ENCODE measurements at places on chromosomes 4 and X.

DNA sequence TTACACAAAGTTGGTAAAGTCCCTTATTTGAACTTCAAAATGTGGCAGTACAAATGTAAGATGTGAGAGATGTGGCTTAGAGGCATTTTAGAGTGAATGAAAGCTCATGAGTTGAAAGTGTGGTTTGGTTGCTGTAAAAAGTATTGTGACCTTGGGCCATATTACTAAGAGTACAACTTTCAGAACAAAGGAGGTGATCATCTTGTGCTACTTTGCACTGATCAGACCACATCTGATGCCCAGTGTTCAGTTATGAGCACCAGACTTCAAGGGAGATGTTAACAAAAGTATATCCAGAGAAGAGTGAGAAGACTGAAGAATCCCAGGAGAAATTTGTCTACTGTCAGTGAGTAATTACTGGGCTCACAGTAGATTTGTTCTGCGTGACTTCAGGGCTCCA is 30.2 kb downstream of the NLGN3 start:
- DNase-seq = no peak

DNA sequence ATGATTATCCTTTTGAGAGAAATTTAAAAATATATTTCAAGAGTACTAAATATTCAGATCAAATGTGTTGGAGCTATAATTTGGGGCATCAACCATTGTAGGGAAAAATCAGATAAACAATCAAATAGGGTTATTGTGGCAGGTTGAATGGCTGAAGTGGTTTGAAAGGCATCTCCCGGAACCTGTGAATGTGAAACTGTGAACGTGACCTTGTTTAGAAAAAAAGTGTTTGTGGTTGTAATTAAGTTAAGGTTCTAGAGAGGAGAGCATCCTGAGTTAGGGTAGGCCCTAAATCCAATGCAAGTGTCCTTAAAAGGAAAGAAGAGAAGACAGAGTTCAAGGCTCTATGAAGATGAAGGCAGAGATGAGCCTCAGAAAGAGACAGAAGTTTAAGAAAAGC is 37.4 kb downstream of the ADGRA3 start:
- DNase-seq = no peak

DNA sequence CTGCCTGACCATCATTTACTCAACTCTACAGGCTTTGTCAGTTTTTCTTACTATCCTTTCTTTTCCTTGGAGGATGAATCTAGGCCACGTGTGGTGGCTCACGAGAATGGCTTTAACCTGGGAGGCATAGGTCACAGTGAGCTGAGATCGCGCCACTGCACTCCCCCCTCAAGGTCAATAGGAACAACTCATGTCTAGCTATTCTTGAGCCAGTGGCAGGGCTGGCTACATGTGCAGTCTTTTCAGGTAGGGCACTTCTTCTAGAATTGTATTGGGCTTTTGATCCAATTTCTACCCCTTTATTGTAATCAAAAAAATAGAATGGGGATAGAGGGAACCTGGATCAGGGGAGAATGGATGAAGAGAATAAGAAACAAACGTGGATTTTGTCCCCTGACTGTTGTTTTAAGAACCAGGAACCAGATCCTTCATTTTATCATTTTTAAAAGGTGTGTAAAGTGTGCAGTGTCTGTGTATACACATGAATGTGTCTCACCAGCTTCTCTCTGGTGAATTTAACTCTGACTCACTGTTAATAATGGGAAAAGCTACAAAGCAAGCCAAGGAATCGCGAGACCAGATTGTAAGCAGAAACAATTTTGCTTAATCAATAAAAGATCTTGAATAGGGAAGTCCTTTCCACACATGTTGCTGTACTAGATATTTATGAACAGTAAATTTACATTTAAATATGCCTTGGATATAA is 283.9 kb upstream of the GPC4 start:
- DNase-seq = no peak

DNA sequence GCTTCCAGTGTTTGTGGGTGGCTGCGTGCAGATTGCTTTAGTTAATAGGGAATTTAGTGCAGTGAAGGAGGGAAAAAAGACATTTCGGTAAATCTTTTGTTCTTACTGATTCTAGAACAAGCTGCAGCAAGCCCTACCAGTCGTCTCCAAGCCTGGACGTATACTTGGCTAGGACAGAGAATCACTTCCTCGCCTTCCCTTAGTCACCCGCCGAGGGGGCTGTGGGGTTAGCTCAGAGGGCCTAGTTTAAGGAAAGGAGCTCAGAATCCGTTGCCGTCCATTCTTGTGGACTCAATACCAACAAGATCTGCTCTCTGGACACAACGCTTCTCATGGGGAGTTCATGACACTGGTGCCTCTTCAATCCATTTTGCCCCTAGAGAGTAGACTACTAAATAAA is 36.3 kb upstream of the FAT1 start:
- no peak for DNase-seq

DNA sequence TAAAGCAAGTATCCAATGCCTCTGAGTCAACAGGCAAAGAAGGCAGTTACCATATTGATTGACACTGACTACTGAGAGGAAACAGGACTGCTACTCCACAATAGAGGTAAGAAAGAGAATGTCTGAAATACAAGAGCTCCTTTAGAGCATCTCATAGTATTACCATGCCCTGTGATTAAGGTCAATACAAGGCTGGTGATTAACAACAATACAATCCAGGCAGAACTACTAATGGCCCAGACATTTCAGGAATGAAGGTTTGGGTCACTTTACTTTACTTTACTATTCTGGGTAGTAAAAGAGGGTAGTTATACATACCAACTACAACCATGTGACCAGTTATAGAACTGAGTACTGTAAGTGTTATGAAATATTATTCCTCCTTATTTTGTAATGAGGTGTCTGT is 44.5 kb downstream of the BRWD3 start:
- DNase-seq = no peak

DNA sequence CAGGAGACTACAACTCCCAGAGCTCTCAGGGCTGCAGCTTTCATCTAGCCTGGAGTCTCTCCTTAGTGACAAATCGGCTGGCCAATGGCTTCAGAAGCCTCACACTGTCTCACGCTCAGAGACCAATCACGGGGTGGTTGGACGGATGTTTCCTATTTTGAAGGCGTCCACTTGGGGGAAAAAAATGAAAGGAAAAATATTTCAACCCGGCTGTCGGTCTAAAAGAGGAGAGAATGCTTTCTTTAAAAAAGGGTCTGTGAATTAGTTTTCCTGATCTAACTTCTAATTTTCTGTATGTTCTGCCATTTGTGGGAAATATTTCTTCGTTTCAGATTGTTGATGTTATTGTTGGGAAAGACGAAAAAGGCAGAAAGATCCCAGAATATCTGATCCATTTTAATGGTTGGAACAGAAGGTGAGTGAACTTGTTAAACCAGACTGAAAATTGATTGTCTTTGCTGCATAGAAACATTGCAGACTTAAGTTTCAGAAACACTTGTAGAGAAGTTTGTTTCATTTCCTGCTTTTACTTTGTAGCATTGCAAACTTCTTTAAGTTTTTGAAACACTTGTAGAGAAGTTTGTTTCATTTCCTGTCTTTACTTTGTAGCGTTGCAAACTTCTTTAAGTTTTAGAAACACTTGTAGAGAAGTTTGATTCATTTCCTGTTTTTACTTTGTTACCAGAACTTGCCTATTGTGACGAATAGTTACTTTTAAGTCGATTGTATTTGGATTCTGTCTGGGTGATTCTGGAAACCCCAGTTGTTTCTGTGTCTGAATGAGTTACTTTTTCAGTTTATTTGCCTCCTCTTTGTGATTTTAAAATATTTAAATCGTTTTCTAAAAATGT is 1.6 kb downstream of the MSL3 start:
- peak; percentile 91 for DNase-seq

DNA sequence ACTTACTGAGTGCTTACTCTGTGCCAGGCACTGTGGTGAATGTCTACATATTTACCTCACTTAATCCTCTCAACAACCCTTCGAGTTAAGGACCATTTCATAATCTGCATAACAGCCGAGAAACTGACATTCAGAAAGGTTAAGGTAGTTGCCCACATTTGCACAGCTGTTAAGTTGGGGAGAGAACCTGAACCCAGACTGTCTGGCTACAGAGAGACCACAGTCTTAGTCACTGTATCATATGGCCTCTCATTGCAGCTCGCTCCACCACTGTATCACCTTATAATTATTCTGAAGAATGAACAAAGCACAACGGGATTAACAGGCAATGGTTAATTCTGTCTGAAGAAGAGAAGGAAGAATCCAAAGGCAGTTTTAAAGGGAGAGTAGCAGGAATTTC is 98.5 kb downstream of the ADGRA3 start:
- DNase-seq = no peak

DNA sequence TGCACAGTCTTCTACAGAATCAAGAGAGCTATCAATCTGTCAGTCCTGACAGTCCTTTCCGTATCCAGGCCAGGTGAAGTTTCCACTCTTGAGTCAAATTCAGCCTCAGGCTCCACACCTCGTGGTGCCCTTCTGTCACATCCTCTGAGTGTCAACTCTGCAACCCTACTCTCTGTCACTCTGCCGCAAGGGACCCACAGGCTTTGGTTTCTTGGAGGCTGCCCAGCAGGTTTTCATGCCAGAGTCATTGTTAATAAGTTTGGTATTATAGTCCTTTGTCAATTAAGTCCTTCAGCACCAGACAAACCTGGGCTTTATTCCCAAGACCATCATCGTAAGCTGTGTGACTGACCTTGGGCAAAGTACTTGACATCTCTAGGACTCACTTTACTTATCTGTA is 83.4 kb upstream of the KLHL13 start:
- no peak for DNase-seq

- DNase-seq = no peak
Measured at GRCh38 chr4:87118421-87118820, 102.0 kb downstream of the KLHL8 start.

GRCh38 chr4:65515646-65516045 is 154.6 kb downstream of the EPHA5 start:
- no peak for DNase-seq

GRCh38 chr4:173346074-173346473 is 11.9 kb upstream of the HMGB2 start:
- DNase-seq = no peak

DNA sequence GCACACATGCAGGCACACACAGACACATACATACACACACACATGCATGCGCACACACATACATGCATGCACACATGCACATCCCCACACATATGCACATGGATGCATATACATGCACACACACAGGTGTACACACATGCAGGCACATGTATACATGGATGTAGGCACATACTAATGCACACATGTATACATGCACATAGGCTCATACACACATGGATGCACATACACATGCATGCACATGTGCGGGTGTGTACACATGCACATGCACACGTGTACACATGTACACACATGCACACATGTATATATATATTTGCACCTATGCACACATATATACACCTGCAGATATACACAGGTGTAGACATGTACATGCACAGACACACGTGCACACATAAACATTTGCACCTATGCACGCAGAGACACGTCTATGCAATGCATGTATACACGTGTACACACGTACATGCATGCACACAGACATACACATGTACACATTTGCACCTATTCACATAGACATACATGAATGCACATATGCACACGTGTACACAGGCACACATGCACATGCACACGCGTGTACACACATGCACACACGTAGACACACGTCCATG is 4.0 kb downstream of the PLCXD1 start:
- no peak for DNase-seq

DNA sequence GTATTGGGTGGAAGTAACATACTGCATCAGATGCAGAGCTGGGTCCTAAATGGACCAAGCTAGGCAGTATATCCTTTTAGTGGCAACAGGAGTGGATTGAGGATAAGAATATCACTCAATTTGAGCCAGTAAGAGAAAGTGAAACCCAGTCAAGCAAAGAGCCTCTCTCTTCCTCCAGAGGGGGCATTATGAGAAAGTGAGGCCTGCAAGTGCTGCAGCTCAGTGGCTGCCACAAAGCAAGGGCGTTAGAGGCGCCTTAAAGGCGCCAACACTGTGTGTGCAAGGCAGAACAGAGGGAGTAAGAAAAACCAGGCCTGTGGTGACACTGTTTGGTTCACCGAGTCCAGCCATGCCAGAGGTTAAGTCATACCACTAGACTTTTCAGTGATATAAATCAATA is 17.5 kb downstream of the STX18 start:
- DNase-seq = peak; percentile 33

DNA sequence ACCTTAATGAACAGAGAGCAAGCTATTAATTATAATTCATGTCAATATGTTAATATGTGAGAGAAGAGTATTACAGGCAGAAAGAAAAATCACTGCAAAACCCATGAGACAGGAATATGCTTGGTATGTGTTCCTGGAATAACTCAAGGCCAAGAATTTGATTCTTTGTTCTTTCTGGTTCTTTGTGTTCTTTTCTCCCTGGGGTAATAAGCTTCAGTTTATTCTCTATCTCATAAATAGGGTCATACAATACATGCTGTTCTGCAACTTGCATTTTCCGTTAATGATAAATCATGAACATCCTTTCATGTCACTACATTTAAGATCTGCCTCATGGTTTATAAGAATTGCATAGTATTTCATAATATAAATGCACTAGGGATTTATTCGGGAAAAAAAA is 16.8 kb upstream of the THOC2 start:
- DNase-seq = no peak

- DNase-seq = no peak
Measured at GRCh38 chrX:54427837-54428424, 12.3 kb upstream of the TSR2 start.

DNA sequence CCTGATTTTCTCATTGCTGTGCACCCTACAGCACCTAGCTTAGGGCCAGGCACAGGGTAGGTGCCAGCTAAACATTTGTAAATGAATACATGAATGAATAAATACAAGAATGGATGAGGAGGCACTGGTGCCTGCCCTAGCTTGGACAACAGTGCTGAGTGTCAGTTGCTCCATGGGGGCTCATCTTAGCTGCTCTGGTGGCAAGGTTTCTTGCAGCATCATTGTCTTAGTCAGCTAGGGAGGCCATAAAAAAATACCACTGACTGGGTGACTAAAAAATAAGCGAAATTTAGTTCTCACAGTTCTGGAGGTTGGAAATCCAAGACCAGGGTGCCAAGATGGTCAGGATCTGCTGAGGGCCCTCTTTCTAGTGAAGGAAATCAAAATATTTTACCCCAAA is 31.2 kb downstream of the TMEM31 start:
- DNase-seq = no peak

DNA sequence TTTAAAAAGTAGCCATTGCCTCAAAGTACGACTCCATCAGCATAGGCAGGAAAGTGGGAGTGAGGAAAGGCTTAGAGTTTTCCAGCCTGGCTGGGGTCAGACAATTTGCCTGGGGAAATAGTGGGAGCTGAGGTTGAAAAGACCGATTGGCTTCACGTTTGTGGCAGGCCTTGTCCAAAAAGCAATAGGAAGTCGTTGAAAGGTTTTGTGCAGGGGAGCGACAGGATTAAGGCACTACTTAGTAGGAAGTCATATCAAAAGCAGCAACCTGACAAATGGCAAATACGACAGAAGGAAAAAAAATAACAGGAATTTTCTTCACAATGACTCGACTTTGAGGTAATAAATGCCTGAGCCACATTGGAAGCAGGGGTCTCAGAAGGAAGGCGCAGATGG is 691 bp upstream of the EREG start:
- DNase-seq = no peak

DNA sequence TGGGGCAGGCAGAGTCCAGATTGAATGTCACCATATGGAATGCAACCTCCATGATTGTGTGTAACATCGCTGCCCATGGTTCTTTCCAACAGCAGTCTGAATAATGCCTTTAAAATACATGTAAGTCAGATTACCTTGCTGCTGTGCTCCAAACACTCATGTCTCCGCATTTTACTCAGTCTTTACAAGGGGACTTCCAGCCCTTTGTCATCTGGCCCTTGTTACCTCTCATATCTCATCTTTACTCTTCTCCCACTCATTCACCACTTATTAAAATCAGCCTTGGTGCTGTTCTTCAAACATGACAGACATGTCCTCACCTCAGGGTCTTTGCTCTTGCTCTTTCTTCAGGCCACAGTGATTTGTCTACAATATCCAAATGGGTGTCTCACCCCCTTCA is 200.4 kb upstream of the GYPA start:
- DNase-seq = no peak

All from CD4-positive, CD25-positive, alpha-beta regulatory T cell (primary cell).